ENCODE measurements at places on chromosomes 3 and 15.

- no peak for DNase-seq
Observed at GRCh38 chr15:62403164-62403809, 238.2 kb upstream of the C2CD4B start.

- no peak for DNase-seq
Observed at GRCh38 chr3:184156522-184156955, 1.4 kb downstream of the DVL3 start.

DNA sequence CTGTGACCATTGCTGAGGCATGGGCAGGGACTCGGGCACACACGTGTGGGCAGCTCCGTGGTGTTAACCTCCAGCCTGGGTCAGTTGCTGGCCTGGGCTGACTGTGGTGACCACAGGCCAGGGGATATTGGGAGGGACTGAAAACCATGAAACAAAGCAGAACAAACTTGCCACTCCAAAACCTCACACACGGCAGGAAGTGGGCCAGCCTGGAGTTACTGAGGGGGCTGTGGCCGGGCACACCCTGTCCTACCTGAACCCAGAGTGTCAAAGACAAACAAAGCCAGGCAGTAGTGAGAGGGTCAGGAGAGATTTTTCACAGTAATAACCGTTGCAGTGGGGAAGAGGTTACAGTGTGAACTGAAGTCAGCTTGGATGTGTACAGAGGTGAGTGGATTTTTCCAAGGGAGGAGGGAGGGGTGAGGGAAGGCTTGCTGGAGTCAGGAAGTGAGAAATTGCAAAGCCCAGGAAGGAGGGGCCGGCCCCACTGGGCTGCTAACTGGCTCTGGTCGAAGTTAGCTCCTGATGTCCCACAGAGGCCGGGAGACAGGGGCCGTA, 40.0 kb upstream of the ATP10A start:
- no peak for DNase-seq

GRCh38 chr3:197749315-197749600, 425 bp upstream of the FYTTD1 start:
- peak; percentile 78 for DNase-seq

DNA sequence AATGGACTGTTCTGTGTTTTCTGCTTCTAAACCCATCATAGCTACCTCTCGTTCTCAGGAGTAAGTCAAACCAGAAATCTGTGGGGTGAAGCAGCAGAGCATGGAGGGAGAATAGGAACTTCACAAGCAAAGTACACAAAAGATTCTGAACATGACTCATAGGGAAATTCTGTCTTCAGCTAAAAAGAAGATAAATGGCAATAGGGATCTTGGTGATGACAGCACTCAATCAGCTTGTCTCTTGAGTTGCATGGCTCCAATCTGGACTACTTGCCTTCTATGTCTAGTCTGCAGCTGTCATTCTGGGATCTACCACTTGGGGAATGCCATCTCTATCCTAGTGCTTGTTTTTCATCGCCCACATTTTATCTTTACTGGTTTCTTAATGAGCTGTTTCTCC, 13.5 kb upstream of the GRAMD1C start:
- no peak for DNase-seq

- no peak for DNase-seq
Observed at GRCh38 chr15:79529157-79529785, 97.1 kb downstream of the MINAR1 start.

DNA sequence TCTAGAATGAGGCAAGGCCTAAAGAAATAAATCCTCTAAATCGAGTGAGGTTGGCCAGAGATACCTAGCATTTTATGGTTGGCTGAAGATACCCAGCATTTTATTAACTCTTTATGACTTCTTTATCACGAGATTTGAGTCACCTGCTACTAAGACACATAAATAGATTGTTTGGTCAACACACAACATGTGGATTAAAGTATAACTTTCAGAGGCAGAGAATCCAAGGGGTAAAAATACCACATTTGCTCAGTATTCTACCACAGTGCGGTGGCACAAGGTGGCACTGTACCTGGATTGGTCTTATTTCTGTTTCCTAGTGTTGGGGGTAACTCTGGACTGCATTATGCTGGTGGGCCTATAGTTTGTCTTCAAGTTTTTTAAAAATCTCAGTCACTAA, 27.0 kb upstream of the VILL start:
- DNase-seq, result no peak

GRCh38 chr3:123027292-123028232, at the start of gene SEMA5B:
TSS of gene SEMA5B (minus strand) at chr3:123027763. CDS start at chr3:122961263, 66,500 bp downstream.
- DNase-seq, result peak; percentile 38

GRCh38 chr15:93102211-93102610, 13.2 kb upstream of the RGMA start:
- no peak for DNase-seq

DNA sequence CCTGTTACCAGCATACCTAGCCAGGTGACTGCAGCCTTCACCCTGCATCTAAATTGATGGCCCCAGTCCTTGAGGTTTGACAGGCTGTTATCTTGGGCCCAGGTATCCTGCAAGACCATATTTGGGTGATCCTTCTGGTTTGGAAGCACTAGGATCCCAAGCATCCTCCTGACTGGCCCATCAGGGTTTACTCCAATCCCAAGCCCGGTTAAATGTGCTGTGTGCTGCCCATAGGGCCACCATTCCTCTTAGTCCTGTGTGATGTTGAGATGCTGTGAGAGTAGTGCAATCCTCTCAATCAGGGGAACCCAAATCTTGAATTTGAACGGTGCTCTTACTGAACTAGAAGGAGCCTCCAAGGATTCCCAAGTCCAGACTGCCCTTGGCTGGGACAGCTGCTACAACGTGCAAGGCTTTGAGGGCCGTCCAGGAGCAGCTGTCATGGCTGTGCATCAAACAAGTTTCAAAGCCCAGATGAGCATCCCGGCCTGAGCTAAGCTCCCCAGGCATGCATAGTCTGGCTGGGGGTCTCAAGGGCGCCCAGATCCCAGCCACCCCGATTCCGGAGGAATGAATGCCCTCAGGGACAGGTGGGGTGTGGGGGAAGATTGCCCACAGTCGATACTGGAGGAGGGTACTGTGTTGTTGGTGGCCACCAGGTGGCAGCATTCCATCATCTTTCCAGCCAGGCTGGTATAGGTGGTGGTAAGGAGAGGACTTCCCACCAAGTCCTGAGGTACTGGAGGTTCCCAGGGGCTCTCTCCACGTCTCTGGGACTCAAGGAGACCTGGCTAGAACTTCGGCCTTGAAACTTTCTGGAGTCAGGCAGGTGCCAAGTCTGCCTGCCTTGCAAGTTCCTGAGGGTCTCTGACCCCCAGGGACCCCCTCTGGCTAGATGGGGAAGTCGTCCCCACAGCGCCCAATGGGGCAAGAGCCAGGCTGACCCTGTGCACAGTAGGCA, 32.6 kb downstream of the RBM5 start:
- no peak for DNase-seq

DNA sequence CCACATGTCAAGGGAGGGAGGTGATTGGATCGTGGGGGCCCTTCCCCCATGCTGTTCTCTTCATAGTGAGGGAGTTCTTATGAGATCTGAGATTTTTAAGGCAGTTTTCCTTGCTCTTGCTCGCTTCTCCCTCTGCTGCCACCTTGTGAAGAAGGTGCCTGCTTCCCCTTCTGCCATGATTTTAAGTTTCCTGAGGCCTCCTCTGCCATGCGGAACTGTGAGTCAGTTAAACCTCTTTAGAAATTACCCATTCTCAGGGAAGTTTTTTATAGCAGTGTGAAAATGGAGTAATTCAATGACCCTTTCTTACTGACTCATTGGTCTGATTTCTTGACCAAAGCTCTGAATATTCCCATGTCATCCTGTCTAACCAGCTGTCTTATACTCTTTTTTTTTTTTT, 484.4 kb upstream of the TPRG1 start:
- no peak for DNase-seq

GRCh38 chr3:165549037-165549436, 288.2 kb downstream of the BCHE start:
- DNase-seq, result no peak

GRCh38 chr15:65827065-65827464, 35.0 kb upstream of the DENND4A start:
- no peak for DNase-seq

DNA sequence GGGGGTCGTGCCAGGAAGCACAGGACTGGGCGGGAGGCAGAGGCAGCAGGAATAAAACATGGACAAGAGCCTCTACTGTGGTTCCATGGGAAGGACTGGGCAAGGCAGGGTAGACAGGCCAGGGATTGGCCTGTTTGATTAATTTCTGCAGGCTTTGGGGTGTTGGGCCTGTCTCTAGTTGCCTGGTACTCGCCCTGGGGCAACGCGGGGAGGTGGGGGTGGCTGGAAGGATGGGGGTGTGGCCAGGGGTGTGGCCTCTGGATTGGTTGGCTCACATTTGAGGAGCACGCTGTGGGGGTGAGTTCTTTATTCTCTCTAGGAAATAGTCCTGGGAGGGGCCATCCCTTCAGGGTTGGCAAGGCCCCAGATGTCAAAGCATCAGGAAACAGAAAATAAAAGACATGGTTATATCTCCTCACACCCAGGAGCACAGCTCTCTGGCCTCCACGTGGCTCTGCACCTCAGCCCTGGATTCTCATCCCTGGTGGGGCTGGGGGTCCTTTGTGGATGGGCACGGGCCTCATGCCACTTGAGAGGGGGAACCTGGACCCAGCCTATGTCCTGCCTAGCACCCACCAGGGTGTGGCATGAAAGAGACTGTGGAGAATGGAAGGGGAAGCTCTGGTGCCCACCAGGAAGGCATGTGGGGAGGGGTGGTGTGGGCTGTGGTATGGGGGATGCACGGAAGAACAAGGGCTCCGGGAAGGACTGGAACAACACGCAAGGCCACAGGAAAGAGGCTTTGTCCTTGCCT, 223.0 kb upstream of the LYSMD4 start:
- no peak for DNase-seq

DNA sequence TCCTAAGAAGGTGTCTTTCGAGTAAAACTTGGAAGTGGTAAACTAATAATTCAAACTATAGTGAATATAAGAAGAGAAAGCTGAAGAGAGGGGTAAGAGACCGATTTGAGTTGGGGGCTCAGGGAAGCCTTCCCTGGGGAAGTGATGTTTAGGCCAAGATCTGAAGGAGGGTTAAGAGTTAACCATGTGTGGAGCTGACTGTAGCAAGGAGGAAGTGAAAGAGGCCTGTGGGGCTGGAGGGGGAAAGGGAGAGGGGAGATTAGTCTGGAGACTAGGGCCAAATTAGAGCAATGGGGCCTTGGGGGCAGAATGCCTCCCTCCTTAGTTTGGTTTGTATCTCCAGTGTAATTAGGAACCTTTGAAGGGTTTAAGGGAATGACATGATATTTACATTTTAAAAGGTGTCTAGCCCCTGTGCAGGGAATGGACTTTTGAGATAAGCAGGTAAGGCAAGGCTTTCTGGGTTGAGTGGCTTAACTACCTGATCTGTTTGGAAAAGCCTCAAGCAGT, 2.2 kb downstream of the ZNF592 start:
- no peak for DNase-seq

- no peak for DNase-seq
Observed at GRCh38 chr3:174342941-174343501, 516.1 kb upstream of the NAALADL2 start.

DNA sequence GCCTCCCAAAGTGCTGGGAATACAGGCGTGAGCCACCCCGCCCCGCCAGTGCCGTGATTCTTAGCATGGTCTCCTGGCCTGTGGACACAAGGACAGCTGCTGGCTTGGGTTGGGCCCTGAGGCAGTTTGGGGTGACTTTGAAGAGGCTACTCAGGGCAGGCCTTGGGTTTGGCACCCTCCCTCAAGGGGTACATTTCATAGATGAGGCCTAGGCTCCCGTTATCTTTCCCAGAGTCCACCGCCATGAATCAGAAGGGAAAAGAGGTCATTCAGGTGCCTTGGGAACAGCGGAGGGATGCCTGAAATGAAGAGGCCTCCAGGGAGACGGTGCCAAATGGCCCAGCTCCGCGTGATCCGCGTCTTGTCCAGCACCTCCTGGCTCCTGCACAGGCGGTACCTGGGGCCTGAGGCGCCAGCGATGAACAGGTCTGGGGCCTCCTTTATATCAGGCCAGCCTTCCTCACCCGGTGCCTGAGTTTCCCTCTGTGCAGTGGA, 9.3 kb downstream of the GNAI2 start:
- DNase-seq, result no peak

DNA sequence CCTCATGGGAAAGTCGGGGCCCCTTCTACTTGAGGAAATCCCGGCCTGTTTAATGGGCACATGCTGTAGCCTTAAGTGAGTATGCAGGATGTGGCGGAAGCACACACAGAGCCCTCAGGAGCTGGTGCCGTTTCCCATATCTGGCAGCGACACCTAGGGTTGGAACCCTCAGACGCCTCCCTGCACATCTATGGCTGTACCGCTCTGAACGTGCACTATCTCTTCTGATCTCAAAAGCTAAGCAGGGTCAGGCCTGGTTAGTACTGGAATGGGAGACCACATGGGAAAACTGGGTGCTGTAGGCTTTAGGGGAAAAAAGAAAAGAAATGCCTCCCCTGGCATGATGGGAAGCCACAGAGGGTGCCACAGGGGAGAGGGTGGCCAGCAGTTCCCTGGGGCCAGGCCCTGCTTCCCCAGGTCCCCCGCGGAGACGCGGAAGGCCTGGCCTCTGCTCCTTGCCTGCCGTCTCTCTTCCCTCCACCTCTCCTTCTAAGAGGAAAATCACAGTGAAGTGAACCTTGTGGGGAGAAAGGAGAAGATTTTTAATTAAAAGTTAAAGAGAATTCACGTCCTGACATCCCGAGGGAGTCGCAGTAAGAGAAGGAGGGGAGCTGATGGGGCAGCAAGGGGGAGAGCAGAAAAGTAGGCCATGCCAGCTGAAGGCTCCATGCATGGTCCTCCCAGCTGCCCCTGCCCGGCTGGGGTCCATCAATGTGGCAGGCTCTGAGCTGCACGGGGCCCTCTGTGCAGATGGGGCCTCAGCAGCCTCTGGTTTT, 60.5 kb upstream of the TMEM115 start:
- DNase-seq, result no peak

- no peak for DNase-seq
Observed at GRCh38 chr3:39935261-39935660, 125.9 kb downstream of the MYRIP start.

- DNase-seq, result no peak
Observed at GRCh38 chr3:41683666-41684350, 278.1 kb downstream of the ULK4 start.

DNA sequence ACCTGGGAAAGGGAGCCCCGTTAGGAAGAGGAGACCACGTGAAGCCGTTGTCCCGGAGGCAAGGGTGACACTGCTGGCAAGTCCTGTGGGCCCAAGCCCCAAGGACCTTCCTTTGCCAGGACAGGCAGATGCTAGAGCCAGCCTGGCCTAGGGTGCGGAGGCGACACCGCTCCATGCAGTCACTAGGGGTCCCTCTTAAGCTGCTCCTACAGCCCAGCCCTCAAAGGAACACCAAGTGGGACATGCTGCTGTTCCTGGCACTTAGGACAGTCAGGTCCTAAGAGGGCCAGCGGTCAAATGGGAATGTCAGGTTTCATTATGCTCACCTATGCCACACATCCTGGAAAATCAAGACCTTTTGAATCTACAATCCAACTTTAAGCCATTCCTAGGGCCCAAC, 59.7 kb downstream of the RPN1 start:
- DNase-seq, result no peak

- no peak for DNase-seq
Observed at GRCh38 chr15:45276831-45277230, 24.8 kb downstream of the SLC28A2 start.
